ENCODE measurements at places on chromosomes 2 and 18. TPM values are rescaled to one million over a fixed set of nuclear protein-coding genes. Genes with fewer than 3 reads are reported as not detected.
A peak's percentile ranks its signal among the peaks of the same experiment; 100 is the strongest.

- DNase-seq: peak; percentile 4
Measured at GRCh38 chr2:41197781-41198180, 745.9 kb upstream of the SLC8A1 start.

DNA sequence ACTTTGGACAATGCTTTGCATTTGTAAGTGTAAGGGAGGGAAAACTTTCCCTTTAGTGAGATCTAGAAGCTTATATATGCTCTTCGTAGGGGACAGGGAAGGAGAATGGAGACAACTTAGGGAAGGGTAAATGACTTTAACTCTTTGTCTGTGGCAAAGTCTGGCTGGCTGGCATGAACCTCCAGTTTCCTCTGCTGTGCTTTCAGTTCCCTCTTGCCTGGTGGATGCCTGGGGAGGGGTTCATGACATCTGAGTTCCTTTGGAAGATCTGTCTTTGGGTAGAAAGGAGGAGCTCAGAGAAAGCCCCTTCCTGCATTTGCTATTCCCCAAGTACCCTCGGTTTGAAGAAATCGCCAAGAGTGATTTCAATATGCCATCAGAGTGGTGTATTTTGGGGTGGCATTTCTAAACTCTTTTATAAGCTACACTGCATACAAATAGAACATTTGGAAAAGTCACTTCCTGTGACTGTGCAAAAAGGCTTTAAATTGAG, 143.6 kb downstream of the VAPA start:
- DNase-seq: no peak

DNA sequence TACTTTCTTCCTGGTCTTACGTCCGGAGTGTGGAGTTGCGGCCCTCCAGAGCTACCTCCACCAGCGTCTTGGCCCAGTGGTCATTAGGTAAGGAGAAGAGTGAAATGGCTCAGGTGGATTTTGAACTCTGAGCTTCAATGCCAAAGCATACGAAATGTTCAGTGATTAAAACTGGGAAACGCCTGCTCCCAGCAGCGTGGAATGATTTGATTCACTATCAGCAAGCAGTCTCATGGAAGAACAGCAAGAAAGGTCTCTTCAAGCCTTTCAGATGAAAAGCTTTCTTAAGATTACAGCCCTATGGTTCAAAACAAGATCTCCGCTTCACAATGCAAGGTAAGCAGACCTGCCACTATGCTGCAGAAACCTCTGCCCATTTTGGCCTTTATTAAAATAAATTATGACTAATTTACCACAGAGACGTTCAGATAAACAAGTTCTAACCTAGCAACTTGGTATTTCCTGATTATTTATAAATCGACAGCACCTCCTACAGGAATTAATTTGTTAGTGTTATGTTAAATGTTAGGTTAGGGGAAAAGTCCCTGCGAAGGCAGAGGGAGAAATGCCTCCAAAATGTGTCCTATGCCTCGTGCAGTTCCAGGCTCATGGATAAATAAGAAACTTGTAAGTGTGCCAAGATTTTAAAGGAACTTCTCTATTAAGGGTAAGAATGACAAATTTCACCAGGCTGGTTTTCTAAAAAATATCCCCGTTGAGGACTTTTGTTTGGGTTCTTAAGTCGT, 10.1 kb downstream of the SP9 start:
- DNase-seq: peak; percentile 41

DNA sequence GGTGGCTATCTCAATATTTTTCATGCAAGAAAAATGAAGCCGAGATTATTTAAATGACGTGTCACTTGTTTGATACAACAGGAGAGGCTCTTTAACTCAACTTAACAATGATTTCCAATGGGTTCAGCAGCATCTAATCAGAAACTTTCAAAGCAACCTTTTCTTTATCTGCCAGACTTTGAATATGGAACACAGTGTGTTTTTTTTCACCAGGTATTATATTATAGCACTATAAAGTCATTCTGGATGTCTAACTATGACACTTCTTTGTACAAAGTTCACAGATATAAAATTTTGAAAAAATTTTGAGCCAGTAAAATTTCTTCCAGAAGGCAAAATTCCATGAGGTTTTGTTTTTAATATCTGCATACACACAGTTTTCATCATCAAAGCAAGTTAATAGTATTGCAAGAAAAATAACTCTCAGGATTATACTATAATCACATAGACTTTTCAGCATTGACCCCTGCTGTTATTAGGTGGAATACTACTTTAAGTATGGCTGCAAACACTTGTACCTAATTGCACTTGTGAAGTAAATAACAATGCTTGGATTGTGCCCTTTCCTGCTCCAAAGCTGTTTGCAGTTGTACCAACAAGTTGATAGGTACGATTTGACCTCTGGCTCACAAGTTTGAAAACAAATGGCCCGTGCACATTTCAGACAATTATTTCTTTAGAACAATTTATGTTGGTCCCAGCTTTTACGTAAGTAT, 44.0 kb upstream of the DSG1 start:
- no peak for DNase-seq

GRCh38 chr2:108377815-108378630, at the start of gene SULT1C4:
SULT1C4 (plus strand) TSS chr2:108377954; CDS start chr2:108378338, 384 bp downstream.
- no peak for DNase-seq

GRCh38 chr2:178796079-178796677, 11.0 kb downstream of the TTN start:
- peak; percentile 38 for DNase-seq

GRCh38 chr2:175111200-175111657, 56.8 kb downstream of the ATF2 start:
- peak; percentile 56 for DNase-seq

DNA sequence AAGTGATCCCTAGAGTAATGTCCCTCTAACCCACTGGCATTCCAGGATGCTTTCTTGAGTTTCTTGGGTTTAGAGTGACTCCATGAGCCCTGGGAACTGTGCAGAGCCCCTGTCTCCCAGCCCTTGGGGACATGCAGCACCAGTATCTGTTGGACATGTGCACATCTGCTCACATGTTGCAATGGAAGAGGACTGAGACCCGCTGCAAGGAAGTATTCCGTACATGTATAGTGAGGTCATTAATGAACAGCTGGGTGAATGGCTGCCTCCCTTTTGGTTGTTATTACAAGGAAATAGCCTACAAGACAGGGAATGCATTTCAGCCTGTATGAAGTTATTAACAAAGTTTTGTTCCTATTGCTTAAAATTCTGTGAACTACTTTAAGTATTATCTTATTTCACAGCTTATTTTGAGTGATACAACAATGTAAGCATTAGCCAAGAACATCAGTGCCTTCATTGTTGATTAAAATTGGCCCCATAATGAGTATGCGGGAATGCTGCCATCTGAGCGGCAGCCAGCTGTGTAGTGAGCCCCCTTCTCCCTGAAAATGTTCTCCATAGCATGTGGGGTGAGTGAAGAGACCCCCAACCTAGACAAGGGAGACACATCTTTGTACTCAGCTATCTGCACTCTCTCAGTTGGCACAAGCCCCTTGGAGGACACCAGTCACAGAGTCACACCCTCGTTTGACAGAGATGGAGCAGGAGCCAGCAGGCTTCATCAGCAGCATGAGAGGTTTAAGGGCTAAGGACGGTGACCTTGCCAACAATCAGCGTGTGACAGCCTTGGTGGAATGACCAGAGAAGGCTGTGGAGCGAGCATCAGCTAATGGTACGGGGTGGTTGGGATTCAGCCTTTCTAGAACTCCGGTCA, 87.4 kb downstream of the FAM210A start:
- DNase-seq: no peak

DNA sequence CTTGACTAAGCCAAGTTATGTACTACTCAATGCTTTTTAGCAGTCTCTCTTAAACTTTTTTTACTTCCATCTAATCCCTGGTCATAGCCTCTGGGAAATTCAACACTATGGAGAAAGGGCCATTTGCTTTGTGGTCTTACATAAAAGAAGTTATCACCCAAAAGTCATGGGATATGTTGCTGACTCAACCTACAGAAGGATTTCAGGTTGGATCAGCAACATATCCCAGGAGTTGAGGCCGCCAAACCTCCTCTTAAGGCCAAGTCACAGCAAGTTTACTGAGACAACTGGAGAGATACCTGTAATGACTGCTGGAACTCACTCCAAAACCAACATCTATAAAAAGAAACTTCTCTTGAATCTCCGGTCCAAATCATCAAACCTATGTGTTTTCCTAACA, 141.1 kb downstream of the IRS1 start:
- DNase-seq: peak; percentile 79

GRCh38 chr2:101546376-101547058, 71.6 kb upstream of the RFX8 start:
- peak; percentile 66 for DNase-seq

DNA sequence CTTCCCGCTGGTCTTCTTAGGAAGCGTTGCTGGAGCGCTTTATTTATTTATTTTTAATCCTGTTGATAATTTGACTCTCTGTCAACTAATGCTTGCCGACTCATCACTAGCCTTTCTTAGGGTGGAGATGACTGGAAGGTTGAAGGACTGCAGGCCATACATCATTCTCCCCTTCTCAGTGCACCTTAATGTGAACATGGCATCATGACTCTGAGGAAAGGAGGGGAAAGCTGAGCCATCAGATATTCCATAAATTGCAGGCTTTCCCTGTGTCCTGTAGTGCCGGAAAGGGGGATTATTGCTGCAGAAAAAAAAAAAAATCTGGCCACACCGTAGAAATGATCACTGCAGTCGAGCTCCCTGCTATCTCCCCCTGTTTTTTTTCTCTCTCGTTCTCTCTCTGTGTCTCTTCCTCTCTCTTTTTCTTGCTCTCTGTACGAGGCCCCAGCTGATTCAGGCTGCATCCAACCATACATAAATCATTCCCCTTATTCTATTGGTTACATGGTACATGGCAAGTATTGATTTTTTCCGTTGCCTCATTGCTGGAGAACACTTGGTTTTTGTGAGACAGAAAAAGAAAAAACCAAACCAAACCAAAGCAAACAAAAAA, 125.8 kb upstream of the EFEMP1 start:
- DNase-seq: no peak

GRCh38 chr18:11663439-11664029, 25.5 kb upstream of the GNAL start:
- no peak for DNase-seq

- no peak for DNase-seq
Measured at GRCh38 chr2:187934236-187934635, 357.4 kb upstream of the GULP1 start.

- no peak for DNase-seq
Measured at GRCh38 chr2:75186821-75187220, 12.5 kb downstream of the TACR1 start.

GRCh38 chr2:238936162-238937052, 88.5 kb downstream of the TWIST2 start:
- DNase-seq: no peak

- DNase-seq: no peak
Measured at GRCh38 chr2:13597176-13597575, 880.4 kb downstream of the TRIB2 start.

- DNase-seq: no peak
Measured at GRCh38 chr2:51213826-51214225, 181.9 kb upstream of the NRXN1 start.

GRCh38 chr2:176879426-176879995, 333.1 kb upstream of the HNRNPA3 start:
- DNase-seq: no peak

DNA sequence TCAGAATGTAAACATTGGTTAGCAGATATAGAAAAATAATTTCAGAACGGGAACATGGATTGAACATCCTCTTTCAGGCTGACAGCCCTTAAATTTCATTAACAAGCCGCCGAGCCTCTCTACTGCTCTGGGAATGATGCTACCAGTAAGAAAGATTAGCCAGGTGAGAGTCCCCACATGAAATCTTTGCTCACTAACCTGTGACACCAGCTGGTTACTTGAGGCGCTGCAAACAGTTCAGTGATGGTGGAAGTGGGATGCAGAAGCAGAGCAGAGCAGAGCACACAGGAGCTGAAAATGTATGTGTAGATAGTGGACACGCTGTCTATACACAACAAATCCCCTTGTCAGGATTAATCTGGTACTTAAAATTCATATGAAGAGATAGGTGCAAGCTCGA, 721.1 kb downstream of the DPP10 start:
- DNase-seq: no peak

DNA sequence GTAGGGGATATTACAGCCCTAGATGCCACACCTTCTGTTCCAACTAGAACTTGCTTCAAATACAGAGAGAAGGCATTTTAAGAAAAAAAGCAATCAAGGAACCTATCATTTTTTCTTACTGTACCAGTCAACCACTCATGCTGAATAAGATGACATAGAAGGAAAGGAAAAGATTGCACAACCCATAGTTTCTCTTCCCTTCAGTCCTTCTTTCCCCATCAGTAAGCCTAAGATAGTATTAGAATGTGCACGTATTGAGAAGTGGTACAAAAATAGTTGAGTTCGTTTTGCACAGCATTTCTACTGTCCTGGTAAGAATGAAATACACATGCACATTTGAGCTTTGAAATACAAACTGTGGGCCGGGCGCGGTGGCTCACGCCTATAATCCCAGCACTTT, 27.0 kb upstream of the HK2 start:
- no peak for DNase-seq

DNA sequence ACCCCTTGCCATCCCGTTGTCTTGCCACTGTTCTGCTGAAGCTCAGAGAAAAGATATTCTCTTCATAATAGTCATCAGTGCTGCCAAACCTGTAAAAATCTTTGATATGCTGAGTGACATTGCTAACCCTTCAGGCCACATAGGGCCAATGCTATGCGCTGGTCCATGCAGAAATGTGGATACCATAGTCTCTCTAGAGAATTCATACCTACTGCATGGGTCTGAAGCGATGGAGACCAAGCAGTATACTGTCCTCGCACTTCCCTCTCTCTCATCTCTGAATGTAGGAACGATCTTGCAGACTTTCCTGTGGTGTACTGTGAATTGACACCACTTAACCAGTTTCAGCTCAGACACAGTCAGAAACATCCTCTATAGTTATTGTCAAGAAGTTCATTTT, 17.9 kb upstream of the ANKRD44 start:
- no peak for DNase-seq

The NT5C1B gene
- not detected for total RNA-seq

The PPP1R1C gene
- total RNA-seq: 4.2 TPM

The FARSB gene
- 59.4 TPM for total RNA-seq

The SOWAHC gene
- total RNA-seq: 7.2 TPM

The ANKRD30B gene
- 0.59 TPM for total RNA-seq

The FBXO36 gene
- 6.4 TPM for total RNA-seq

The COBLL1 gene
- total RNA-seq: 0.39 TPM

The ANKAR gene
- total RNA-seq: 5.6 TPM

The SERPINB12 gene
- total RNA-seq: not detected

The CFAP65 gene
- total RNA-seq: 0.12 TPM

The BBS5 gene
- total RNA-seq: 3.1 TPM

The SLC5A7 gene
- total RNA-seq: not detected

The CELF4 gene
- total RNA-seq: not detected
